ENCODE measurements at places on chromosomes 3 and 15.

- peak; percentile 93 for DNase-seq
These were observed 13.0 kb downstream of the ZFAND6 start for GRCh38 chr15:80072285-80072994.

DNA sequence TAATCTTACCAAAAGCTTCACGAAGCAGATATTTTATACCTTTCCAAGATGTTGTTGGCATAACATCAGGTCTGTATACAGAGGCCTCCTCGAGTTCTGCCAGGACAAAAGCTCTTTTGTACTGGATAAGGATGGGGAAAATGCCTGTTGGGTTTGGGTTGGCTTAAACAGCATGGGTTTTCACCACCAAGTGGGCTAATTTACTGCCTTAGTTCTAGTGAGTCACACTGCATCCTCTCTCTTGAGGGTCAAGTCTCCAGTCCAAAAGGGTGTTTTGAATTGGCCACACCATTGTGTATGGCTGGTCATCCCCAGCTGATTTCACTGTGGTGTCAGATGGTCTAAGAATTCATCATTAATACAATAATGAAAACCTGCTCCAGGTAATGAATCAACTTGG, 26.1 kb upstream of the BHLHE40 start:
- DNase-seq: no peak

GRCh38 chr15:69035205-69035917, 20.9 kb downstream of the NOX5 start:
- peak; percentile 52 for DNase-seq

GRCh38 chr3:109337393-109337792, at the start of gene DPPA4:
DPPA4 (minus strand) TSS chr3:109337546; CDS start chr3:109337517, 29 bp downstream.
- no peak for DNase-seq

DNA sequence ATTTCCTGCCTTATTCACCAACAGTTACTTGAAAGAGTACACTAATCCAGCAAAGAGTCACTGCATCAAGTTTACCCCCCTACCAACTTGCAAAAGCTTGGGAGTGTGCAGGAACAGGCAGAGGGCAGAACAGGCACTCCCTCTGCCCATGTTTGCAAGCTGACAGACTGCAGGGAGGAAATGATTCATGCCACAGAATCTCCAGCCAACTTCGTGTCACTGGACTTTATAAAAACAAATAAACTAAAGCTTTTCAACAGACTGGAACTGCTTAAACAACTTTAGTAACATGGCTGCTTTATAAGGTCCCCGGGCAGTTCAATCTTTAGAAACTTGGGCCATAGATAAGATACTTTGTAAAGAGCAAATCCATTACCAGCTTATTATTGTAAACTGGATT, 129.5 kb downstream of the THRB start:
- DNase-seq: no peak

GRCh38 chr3:16533928-16534574, 20.6 kb upstream of the RFTN1 start:
- no peak for DNase-seq
